ENCODE measurements at places on chromosomes 5 and 9.
A peak's percentile ranks its signal among the peaks of the same experiment; 100 is the strongest.

DNA sequence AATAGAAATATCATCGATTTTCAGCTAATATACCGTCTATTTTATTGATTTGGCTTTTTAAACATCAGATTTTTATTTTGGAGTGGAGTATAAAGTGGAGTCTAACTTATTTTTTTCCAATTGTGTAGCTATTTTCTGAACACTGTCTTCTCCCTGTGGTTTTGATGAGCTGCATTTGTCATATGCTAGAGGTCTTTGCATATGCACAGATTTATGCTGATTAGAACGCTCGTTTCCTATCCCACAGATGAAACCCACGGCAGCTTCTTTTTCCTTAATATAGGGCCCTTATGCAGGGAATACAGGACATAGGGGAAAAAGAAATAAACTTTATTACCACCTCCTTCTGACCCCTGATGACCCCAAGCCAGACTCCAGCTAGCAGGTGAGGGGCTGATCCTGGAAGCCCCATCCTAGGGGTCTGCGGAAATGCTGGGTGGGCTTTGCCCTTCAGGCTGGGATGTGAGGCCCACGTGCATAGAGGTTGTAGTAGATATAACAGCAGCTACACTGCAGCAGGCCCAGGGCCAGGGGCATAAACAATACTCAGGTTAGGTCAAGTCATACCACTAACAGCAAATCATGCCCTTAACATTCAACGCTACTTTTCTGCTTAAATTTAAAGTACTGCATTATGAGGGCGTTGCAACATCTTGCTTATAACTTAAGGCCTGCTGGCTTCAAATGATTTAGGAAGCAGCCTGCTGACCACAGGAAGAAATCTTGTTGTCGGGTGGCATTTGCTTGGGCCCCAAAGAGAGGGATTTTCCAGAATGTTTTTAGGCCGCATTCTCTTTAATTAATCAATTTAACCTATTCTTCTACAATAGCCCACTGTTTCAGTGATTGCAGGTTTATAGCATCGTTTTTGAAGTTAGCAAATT lies 28.5 kb downstream of the MVB12B start:
- no peak for DNase-seq

DNA sequence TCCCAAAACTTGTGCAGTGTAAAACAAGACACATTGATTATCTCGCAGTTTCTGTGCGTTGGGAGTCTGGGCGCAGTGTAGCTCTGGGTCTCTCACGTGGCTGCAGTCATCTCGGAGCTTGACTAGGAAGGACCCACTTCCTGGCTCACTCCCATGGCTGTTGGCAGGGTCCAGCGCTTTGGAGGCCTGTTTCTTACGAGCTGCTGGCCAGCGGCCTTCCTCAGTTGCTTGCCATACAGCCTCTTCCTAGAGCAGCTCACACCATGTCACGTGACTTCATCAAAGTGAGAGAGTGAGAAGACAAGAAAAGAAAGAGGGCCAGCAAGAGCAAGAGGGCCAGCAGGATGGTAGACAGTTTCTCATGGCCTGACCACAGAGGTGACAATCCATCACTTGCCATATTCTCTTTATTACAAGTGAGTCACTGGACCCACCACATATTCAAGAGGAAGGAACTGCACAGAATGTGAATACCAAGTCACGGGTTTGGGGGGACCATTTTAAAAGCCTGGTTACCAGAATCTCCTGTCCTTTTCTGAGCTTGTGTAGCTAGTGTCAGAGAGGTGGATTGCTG lies 36.2 kb downstream of the MCCC2 start:
- no peak for DNase-seq

DNA sequence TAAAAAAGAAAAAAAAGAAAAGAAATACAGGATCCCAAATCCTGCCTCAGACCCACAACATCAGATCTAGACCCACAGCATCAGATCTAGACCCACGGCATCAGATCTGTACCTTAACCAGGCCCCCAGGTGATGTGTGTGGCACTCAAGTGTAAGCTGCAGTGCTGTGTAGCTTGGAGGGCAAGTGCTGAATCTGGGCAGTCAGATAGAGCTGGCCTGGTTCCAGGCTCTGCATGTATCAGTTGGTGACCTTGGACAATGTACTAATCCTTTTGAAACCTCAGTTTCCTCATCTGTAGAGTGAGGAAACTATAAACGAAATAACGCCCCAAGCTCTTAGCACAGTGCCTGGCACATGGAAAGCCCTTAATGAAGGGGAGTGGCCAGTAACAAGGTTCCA lies 16.7 kb downstream of the COL15A1 start:
- no peak for DNase-seq

DNA sequence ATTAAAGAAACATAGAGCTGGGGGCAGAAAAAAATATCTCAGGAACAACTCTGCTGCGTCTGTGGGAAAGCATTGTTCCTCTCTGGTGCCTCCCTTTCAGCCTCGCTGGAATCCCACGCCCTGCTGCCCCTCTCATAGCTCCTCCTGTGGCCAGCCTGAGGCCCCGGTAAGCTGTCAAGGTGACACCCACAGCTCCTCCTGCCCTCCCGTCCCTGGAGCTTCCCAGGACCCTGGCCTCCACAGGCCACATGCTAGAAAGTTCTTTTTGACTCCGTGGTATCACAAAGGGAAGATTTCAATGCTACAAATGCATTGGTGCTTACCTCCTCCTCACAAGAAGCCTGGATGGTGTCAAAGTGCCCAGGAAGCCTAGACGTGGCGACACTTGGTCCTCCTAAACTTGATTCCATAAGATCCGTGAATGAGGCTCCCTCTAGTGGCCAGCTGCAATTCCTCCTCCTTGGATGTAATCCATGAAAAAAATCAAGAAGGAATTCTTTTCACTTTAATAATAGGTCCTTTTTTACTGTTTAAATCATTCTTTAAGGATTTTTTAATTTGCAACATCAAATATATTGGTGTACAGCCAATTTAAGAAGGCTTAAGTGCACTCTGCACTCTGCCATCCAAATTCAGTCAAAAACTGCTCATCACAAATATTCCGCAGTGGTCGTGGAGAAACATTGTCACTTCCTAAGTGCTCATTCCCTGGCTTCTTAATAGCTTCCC lies 104.9 kb downstream of the CFAP90 start:
- peak; percentile 46 for DNase-seq

DNA sequence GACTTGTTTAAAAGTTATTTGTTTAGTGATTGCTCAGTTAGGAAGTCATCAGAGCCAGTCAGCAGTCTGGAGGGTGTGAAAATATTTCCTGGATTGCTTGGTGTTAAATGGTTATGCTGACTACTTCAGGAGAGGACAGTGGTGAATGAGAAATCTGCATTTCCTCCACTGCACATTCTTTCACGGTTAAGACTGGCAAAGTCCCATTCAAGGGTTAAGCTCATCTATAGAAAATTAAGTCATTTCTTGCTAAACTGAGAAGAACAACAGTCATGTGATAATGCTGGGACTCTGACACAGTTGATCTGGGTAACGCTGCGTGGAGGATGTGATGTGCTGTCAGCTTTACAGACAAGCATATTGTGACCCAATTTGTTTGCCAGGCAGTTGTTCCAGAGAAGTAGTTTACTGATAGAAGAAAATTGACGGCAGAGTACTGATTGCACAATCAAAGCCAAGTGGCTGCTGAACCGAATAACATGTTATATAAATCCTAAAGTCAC lies 80.4 kb downstream of the GRAMD2B start:
- peak; percentile 57 for DNase-seq

DNA sequence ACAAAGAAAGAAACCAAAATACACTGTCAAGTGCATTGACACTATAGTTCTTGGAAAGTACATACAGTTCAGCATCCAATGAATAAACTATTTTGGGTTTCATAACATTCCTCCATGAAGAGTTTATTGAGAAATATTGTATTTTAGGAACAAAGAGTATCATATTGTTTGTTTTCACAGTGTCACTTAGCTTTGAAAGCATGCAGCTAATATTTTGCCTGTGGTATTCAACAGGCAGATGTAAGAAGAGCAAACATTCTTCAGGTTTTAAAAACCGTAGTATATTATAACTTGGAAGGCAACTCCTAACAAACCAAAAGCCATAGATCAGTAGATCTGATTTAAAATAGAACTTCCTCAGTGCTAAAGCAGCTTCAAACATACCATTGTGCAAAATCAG lies 4.5 kb downstream of the PRELID2 start:
- DNase-seq = peak; percentile 19

DNA sequence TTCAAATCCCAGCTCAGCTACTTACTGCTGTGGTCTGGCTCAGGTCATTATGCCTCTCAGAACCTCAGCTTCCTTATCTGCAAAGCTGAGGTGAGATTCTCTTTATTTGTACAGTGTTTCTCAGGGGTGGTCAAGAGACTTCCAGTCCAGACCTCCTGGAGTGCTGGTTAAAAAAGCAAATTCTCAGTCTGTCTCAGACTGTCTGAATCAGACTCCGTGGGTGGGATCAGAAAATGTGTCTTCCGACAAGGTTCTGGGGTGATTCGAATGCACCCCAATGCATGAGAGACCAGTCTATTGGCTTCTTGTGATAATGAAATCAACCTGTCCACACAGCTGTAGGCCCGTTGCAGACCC lies 137.7 kb upstream of the SMIM23 start:
- DNase-seq = no peak

- no peak for DNase-seq
These were observed 22.2 kb upstream of the SLC9A3 start for GRCh38 chr5:546376-546908.

DNA sequence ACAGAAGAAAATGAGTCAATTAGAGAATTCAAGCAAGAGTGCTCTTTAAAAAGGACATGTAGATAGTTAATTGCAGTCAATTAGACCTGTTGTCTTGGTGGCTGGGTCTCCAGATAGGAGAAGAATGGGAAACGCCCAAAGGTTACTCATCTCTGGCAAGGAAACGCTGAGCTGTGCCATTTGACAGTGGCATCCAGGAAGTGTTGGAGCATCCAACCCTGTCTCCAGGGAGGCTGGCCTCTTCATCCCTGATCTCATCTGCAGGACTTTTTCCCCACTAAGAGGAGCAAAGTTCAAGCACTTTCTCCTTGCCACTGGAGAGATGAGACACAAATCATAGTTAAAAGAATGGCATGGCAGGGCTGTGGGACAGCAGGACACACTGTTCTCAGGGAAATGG lies 111.7 kb upstream of the MSX2 start:
- peak; percentile 37 for DNase-seq

- no peak for DNase-seq
These were observed 372.9 kb downstream of the OSTF1 start for GRCh38 chr9:75461183-75461582.

Data from mesenchymal stem cell (in vitro differentiated cells and primary cell).